Right hindlimb (tissue), 1 donor: ENCODE measurements at places on chromosomes 5 and 9.

- DNase-seq: no peak
Measured at GRCh38 chr5:10524376-10525123, 39.3 kb upstream of the ANKRD33B start.

DNA sequence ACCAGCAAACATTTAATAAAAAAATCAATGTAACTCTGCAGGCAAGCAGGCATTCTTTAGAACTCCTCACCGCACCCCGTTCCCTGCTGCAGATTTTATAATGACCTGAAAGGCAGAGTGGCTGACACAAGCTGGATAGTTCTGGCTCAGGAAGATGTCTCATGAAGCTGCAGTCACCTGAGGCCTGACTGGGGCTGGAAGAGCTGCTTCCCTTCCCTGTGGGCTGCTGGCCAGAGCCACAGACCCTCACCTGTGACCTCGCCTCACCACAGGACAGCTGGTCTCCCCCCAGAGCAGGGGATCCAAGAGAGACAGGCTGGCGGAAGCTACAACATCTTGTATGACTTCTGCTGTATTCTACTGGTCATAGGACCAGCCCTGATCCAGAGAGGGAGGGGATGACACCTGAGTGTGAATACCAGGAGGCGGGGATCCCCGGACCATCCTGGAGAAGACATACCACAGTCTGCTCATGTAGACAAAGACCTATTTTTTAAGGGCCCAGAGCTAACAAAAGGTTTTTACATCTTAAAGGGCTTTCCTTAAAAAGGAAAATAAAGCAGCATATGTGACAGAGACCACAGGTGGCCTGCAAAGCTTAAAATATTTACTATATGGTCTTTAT is 43.9 kb downstream of the RAPGEF1 start:
- DNase-seq: no peak

DNA sequence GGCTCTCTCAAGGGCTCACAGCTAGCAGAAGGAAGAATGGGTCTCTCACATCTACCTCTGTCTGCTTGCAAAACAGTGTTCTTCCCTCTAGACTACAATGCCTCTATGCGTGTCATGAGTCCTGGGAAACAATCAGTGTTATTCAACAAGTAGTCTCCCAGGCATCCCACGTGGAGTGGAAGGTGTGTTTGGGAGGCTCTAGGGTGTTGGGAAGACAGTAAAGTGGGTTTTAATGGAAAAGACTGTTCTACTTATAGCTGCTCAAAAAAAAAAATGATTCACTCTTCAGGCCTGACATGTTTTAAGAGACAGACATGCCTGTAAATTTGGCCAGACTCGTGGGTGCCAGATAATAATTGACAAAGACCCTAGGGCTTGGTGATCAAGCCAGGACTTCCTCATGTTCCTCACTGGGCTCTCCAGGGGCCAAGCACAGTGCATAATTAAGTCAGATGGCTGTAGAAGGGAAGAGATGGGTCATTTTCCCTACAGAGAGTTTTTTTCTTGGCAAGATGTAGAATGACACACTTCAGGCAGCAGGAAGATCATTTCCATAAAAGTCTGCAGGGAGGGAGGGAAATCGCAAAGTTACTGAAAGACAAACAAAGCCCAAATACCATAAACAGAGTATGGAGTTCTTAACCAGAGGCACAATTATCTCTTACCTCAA is 246.4 kb downstream of the ACTL7B start:
- no peak for DNase-seq

- no peak for DNase-seq
Measured at GRCh38 chr9:90724880-90725279, 76.7 kb upstream of the SYK start.

- DNase-seq: no peak
Measured at GRCh38 chr9:113933671-113934070, 57.6 kb downstream of the ZNF618 start.

DNA sequence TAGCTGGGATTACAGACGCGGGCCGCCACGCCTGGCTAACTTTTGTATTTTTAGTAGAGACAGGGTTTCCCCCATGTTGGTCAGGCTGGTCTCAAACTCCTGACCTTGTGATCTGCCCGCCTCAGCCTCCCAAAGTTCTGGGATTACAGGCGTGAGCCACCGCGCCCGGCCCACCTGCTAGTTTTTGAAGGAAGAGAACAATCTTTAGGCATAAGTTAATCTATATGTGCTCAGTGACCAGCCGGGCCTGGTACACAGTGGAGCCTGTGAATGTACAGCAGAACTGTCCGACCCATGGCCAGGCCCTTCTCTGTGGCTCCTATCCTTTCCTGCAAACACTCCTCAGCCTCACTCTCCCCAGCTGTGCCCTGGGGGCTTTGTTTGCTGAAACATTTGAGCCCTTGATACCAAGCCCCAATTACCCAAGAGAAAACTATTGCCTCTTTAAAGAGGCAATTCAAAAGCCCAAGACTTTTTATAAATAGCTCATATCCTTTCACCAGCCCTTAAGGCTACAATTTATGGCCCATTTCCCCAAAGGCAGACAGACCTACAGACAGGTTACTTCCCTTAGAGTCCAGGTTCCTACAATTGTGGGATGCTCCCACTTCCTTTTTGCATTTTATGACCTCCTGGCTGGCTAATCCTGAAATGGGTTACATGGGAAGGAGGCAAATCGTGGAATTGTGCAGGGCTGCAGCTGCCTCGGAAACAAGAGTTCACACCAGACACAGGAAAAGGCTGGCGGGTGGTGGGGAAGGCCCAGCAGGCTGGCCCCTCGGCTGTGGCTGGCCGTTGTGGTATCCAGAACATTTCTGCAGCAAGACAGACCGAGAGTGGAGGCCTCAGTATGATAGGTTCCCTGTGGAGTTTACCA is 37.5 kb downstream of the SPRY4 start:
- no peak for DNase-seq

- no peak for DNase-seq
Measured at GRCh38 chr5:15009420-15009819, 137.8 kb upstream of the ANKH start.

GRCh38 chr5:81353189-81353588 is 40.7 kb downstream of the ACOT12 start:
- DNase-seq: no peak

GRCh38 chr5:33231935-33232334 is 208.8 kb upstream of the TARS1 start:
- no peak for DNase-seq

- DNase-seq: peak; percentile 58
Measured at GRCh38 chr5:97629276-97629675, 446.2 kb upstream of the RIOK2 start.

GRCh38 chr5:56862909-56863308 is 46.5 kb upstream of the SETD9 start:
- no peak for DNase-seq

DNA sequence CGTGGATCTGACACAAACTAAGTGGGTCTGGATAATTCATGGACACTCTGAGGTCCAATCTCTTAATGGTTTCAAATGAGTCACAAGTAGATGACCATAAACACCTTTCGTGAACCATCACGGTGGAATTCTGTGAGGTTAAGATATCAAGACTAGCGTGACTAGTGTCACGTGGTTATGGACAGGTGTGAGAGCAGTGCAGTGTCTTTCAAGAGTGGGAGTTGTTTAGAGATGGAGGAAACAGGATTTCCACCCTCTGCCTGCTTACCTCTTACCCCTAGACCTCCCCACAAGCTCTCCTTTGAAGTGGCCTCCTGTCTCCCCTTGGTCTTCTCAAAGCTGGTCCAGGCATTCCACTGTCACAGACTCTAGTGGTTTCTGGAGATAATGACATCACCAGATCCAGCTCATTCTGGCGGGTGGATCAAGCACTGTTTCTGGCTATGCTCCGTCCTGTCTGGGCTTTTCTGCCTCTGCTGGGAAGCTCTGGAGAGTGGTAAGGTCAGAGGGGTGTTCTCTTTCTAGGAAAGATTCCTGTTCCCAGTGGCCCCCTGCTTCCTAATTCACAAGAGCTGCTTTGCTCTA is 20.0 kb upstream of the ZNF782 start:
- no peak for DNase-seq

DNA sequence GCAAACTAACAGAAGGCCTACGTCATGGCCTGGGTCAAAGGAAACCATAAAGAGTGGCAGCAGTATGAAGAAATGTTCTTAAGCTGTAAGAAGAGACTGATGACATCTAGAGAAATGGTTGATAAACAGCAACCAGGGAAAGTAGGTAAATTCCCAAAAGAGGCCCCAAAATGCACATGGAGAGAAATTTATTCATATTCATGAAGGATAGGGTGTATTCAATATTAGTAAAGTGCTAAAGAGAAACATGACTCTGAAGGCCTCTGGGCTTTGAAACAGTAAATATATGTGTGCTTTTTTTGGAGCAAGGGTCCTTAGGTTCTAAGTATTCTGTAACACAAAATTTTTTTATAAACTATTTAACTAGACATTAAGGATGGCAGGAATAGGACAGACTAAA is 149.7 kb upstream of the GRIA1 start:
- no peak for DNase-seq
